Sciatic nerve (tissue), 2 donors: ENCODE measurements at places on chromosomes 1 and 21.

GRCh38 chr1:36258960-36259344, 34.7 kb downstream of the THRAP3 start:
- no peak for DNase-seq

GRCh38 chr1:36097693-36098585, 9.2 kb downstream of the ADPRS start:
- DNase-seq: no peak

GRCh38 chr1:152347116-152347728, 12.6 kb downstream of the FLG2 start:
- DNase-seq: no peak

DNA sequence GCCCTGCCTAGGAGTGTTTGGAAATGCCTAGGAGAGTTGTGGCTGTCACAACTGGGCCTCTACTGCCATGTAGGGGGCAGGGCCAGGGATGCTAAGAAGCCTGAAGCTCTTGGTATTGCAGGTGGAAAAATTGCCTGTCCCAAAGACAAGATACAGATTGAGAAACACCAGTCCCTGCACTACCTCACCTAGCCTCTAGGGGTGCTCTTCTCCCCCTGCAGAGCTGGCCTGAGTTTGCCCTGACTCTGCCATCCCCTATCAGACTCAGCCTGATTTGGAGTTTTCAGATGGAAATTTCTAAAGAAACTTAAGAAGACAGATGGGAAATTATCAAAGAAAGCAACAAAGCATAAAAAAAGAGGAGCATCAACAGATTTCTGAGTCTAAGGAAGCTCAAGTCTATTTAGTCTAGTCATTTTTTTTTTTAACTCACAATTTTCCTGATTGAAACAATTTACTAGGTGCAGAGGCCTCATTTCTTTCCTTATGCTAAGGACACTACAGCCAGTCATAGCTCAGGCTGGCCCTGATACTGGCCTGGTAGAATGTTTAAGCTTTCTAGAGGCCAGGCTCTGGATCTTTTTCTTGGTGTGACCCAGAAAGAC, 61.4 kb upstream of the LRRN2 start:
- DNase-seq: no peak

- no peak for DNase-seq
These were observed 2.2 kb upstream of the FYB2 start for GRCh38 chr1:56821462-56821797.

DNA sequence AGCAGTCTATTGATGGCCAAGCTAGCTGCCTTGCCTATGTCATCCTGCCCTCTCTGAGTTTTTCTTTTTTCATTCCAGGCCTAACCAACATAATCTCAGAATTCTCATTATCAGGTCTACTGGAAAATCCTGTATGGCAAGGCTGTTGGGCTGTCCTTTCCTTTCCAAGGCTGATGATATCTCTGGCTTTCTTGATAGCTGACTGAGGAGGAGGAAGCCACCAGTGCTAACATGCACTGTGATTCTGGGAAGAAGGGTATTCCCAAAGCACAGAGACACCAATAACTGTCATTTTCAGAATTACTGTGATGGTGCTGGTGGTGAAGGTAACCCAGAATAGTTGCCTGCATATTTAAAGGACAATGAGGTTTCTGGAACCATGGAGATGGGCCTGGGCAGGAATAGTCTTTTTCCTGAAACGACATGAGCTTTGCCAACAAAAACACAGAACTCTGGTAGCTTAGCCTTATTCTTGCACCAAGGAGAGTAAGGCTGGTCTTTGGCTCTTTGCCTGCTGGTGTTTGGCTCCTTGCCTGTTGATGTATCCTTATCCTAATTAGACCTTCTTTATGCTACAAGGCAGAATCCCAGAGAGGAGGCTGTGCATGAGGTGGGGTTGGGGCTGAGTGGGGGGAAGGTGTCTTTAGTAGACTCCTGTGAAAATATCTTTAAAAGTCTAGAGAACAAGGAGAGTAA, 157.4 kb downstream of the TNFSF18 start:
- DNase-seq: no peak

DNA sequence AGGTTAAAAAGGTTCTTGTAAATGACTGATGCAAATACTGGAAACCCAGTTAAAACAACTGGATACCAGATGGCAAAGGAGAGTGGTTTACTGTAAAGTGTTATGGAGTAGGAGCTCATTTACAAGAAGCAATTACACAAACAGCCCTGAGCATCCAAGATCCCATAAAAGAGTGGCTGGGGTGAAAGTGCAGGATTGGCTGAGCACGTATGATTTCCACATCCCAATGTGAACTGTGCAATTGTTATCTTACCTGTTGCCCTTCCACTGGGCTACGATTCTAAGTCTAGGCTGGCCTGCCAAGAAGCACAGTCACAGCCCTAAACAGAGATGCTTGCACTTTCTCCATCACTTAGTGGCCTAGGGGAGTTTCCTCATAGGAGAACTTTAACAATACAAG, 277.6 kb upstream of the RUNX1 start:
- no peak for DNase-seq

- no peak for DNase-seq
These were observed 13.4 kb upstream of the PKP1 start for GRCh38 chr1:201269900-201270410.

GRCh38 chr1:220991506-220991905, 112.3 kb downstream of the HLX start:
- no peak for DNase-seq

DNA sequence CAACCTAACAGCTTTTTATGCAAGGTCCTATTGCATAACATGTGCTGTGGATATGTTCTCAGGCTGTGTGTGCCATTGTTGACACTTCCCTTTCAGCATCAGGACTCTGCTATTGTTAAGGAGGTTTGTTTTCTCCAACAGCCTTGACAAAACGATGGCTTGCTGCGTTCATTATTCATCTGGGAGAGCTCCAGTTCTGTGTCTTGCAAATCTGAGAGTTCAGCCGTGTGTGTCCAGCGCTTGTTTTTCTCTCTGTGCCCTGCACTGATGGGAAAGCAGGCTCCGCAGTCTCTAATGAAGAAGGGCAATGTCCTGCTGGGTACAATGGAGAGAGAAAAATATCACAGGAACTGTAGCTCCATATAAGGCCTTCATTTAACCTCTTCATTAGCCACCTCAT, 63.7 kb downstream of the CLDN17 start:
- DNase-seq: no peak

DNA sequence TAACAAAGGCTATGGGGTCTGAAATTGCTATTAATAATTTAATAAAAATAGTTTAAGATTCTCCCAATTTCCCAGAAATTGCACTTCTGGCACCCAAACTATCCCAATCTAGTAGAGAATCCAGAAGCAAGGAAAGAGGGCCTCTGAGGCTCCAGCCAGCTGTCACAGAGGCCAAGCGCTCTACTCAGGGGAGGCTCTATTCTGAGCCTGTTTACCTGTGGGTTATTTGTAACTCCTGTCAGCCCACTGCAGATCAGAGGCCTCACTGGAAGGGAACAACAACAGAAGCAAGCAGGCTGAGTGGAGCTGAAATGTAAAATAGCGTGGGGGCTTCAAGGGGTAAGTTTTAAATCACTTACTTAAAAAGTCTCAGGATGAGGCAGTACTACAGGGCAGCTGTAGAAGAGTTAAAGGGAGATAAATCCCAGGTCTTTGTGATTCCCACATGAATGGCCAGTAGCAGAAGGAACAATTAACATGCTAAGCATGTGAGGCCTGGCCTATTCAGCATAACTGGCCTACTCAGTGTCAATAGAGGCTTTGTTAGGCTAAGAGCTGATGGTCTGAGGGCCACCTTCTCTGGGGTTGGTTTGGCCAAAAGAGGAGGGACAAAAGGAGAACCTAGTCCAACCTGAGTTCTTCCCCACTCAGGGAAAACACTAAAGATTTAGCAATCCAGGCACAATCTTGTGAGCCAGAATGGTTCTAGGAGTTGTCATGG, 12.8 kb downstream of the ZNF687 start:
- no peak for DNase-seq

DNA sequence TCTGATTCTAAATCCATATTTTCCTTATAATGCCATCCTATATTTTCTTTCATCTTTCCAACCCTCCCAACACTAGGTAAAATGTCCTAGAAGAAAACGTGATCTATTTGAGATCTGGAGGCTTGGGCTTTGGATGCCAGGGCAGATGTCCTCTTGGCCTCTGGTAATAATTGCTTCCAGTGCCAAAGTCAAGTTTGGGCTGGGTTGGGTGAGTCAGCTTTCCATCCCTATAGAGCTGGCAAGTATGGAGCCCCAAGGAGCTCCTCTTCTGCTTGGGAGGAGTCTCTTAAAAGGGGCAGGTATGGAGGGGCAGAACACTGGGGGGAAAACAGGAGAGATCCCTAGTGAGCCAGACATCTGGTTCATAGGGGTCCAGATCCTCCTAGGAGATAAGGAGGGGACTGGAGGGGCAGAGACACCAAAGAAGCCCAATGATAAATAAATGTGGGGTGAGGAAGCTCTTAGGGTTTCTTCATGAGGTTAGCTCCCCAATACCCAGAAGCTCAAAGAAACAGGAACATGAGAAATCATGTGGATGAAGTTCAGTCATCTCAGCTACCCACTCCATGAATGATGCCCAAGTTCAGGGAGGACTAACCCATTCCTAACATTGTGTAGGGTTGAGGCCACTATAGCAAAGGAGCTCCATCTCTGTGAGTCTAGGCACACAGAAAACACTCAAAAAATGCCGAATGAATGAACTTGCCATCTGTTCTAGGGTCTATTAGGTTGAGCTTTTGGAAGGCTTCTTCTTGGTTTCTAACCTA, 3.5 kb downstream of the C1orf116 start:
- no peak for DNase-seq

GRCh38 chr1:27664291-27664690, 7.7 kb downstream of the IFI6 start:
- DNase-seq: no peak

DNA sequence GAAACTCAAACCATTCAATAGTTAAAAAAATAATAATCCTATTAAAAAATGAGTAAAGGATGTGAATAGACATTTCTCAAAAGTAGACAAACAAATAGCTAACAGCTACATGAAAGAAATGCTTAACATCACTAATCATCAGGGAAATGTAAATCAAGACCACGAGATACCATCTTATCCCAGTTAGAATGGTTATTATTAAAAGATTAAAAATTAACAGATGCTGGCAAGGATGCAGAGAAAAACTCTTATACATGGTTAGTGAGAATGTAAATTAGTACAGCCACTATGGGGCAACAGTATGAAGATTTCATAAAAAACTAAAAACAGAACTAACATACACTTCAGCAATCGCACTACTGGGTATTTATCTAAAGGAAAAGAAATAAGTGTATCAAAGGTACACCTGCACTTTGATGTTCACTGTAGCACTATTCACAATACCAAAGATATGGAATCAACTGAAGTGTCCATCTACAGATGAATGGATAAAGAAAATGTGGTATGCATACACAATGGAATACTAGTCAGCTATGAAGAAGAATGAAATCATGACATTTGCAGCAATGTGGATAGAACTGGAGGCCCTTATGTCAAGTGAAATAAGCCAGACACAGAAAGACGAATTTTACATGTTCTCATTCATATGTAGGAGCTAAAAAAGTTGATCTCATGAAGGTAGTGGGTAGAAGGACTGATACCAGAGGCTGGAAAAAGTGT, 117.9 kb downstream of the ACBD6 start:
- no peak for DNase-seq
